ENCODE measurements at places on chromosomes 6 and 20. TPM values are rescaled to one million over a fixed set of nuclear protein-coding genes. Genes with fewer than 3 reads are reported as not detected.
A peak's percentile ranks its signal among the peaks of the same experiment; 100 is the strongest.

The MYCT1 gene
- total RNA-seq: not detected

The BMP7 gene
- 276 TPM for total RNA-seq

The MMP24 gene
- total RNA-seq: 8.7 TPM

The TFAP2C gene
- 0.46 TPM for total RNA-seq

The PPP1R3G gene
- 7.6 TPM for total RNA-seq

The PANK2 gene
- total RNA-seq: 33.4 TPM

The FNDC1 gene
- 0.25 TPM for total RNA-seq

GRCh38 chr20:63273059-63273579 lies 506 bp downstream of the ARFGAP1 start:
- no peak for DNase-seq

GRCh38 chr6:158711264-158711663 lies 61.4 kb downstream of the SYTL3 start:
- DNase-seq: peak; percentile 82

DNA sequence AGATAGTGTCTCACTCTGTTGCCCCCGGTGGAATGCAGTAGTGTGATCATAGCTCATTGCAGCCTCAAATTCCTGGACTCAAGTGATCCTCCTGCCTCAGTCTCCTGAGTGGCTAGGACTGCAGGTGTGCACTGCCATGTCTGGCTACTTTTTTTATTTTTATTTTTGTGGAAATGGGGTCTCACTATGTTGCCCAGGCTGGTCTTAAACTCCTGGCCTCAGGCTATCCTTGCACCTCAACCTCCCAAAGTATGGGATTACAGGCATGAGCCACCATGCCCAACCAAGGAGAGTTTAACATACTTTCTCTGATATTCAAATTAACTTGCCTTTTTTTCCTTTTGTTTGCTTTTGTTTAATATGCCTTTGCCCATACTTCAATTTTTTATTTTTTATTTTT lies 10.4 kb upstream of the ACTR5 start:
- no peak for DNase-seq

- DNase-seq: peak; percentile 48
Observed at GRCh38 chr20:52269321-52269720, 77.7 kb upstream of the ZFP64 start.

DNA sequence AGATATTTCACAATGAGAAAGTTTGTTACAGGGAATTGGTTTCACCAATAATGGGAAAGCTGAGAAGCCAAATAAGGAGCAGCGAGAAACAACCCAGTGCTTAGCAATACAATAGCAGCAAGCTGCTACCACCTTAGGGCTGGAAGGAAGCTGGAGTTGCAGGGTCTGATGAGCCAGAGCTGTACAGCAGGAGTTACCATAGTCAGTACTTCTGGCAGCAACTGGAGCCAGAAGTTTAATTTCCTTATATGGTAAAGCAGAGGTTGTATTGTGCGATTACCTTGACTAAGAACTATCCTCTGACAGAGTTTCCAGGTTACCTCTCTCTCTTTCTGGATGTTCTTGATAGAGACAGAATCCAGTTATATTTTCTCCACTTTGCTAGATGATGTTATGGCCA lies 137.1 kb upstream of the OLIG3 start:
- no peak for DNase-seq

- DNase-seq: no peak
Observed at GRCh38 chr6:25913741-25914140, 16.8 kb downstream of the SLC17A2 start.

GRCh38 chr20:33673410-33674293 lies 576 bp downstream of the NECAB3 start:
- no peak for DNase-seq

DNA sequence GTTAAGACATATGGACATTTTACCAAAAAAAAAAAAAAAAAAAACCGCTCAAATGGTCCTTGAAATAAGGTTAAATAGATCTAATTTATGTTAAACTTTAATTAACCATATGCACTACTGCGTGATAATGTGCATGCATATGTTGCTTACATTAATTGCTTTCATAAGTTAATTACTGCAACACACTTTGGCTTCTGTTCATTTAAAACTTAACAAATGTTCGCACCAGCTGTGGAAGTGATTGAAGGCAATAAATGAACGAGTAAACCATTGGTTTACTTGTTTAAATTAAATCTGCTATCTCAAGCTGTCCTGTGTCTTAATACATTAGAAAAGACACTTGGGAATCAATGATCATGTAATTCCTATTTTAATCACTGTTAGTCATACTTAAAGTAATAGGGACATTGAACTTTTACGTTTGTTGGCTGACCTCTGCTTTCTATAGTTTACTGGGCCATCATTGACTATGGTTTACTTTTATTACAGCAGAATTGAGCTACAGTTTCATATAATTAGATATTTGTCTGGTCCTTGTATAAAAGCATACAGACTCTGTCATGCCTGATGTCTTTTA lies 294.7 kb downstream of the KHDC1L start:
- DNase-seq: no peak

- no peak for DNase-seq
Observed at GRCh38 chr20:6623989-6624388, 143.5 kb upstream of the BMP2 start.

DNA sequence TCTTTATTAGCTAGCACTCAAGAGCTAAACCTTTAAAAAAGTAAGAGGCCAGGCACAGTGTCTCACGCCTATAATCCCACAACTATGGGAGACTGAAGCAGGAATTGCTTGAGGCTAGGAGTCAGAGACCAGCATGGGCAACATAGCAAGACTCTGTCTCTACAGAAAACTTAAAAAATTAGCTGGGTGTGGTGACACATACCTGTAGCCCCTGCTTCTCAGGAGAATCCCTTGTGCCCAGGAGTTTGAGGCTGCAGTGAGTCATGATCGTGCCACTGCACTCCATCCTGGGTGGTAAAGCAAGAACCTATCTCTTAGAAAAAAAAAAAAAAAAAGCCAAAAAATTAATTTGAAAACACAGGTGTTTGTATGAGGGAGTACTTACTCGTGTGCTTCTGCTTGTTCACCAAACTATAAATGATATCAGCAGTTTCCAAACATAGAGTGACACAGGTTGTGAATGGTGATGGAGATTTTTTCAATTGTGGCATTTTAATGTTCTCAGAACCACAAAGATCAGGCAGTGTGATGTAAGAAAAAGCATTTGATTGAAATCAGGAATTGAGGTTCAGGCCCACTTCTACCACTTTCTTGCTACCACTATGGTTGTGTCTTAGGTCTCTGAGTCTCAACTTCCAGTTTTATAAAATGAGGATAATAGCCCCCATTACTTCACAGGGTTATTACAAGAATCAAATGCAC lies 104.9 kb downstream of the FOXO3 start:
- no peak for DNase-seq

DNA sequence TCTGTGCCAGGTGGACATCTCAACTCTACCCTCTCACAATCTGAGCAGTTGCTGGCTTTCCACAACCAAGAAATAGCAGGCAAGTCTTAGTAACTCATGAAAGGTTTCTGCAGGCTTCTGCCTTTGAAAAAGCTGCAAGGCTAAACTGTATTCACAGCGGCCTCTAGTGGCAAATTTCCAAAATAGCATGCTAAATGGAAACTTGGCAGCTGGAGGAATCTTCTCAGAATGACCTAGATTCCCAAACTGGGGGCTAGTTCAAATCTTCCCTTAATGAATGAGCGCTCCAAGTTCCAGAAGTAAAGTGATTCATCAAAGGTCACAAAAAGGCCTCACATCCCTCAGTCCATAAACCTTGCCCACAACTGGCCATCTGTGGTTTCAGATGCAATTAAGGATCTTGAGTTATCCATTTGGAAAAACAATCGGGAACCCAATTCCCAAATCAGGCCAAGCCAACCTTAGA lies 11.9 kb upstream of the CPNE5 start:
- DNase-seq: peak; percentile 87

GRCh38 chr6:106643061-106643460 lies 13.7 kb downstream of the QRSL1 start:
- no peak for DNase-seq

DNA sequence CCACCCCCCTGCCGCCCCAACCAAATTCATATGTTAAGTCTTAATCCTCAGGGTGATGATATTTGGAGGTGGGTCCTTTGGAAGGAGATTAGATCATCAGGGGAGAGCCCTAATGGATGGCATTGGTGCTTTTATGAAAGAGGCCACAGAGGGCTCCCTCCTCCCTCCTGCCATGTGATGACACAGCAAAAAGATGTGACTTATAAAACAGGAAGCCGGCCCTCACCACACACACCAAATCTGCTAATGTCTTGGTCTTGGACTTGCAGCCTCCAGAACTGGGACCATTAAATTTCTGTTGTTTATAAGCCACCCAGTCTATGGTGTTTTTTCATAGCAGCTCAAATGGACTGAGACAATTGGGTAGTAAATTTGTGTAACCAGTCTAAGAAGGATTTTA lies 176.3 kb downstream of the ADGRG6 start:
- DNase-seq: peak; percentile 29

DNA sequence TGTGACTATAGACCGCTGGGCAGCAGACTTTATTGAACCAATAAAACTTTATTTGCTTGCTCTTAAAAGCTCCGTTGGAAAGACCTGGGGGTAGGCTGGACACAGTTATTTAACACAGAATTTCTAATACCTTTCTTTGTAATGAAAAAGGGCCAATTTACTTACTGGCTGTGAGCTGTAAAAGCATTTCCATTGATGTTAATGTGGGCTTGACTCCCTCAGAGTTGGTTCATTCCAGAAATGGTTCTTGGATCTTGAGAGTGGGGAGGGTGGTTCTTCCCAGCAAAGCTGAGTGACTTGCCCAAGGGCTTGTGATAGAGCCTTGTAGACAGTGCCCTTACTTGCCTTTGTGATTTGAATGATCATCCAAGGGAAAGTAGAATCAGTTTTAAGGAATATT lies 100.6 kb downstream of the SOX4 start:
- DNase-seq: no peak

DNA sequence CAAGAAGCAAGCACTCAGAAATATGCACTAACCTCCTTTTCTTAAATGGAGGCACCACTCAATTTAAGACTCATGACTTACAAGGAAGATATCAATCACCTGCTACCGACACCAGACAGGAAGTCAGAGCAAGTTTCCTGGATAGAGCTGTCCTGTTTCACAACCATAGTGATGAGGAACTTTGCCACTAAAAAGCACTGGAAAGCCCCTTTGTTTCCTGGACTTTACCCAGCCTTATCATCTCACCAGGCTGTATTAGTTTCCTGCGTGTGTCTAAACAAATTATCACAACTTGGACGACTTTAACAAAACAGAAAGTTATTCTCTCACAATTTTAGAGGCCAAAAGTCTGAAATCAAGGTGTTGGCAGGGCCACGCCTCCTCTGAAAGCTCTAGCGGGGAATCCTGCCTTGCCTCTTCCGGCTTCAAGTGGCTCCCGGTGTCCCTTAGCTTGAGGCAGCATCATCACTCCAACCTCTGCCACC lies 253.8 kb upstream of the STXBP5 start:
- DNase-seq: no peak

- no peak for DNase-seq
Observed at GRCh38 chr6:21836277-21836676, 242.7 kb downstream of the SOX4 start.

DNA sequence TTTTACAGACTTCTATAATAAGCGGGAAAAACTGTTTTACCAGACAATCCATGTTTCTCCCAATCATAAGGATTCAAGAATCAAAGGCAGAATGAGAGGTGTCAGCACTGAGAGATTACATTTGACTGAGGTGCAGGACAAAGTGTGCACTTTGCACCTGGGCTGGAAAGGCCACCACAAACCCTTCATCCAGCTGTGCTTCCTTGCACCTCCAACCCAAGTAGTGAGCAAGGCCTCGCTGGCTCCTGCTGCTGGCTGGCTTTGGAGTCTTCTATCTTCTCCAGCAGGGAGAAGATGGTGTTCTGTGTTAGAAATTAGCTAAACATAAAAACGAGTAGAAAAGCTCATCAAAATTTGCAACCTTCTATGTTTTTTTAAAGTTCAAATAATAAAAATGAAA lies 77.7 kb downstream of the CHD6 start:
- DNase-seq: no peak

- no peak for DNase-seq
Observed at GRCh38 chr6:149229096-149229495, 88.4 kb upstream of the TAB2 start.

DNA sequence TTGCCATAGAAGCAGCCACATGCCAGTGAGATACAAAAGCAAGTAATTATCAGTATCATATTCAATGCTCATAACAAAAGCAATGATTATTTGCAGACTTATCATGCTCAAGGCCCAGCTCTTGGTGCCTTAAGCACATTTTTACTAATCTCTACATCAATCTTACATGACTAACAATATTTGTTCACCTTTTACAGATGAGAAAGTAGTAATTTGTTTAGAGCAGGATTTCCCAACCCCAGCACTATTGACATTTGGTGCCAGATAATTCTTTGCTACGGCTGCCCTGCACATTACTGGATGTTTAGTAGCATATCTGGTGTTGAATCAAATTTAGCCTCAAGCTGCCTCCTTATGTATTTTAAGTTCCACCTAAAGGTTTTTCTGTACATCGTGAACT lies 19.0 kb upstream of the DOK5 start:
- no peak for DNase-seq

DNA sequence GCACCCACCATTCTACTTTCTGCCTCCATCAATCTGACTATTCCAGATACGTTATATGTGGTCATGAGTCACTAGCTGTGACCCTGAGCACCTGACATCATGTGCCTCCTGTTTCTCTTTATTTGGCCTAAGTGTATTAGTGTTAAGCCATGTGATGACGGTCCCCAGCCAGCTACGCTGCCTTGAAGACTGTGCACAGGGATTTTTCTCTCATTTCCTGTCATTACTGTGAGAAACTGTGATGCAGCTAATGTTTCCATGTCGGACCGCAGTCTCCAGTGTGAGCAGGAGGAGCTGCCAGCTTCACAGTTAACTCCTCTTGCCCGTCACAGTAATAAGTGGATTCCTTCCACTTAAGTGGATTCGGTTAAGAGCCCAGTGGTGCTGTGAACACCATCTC lies 9.9 kb upstream of the SPATS1 start:
- DNase-seq: no peak

GRCh38 chr6:10521104-10521808 lies at the start of gene GCNT2:
GCNT2 (plus strand) TSS chr6:10521351; CDS start chr6:10528912, 7,561 bp downstream.
- DNase-seq: peak; percentile 28

All from cardiac muscle cell (in vitro differentiated cells and primary cell).